ENCODE measurements at places on chromosomes 11 and 22.

DNA sequence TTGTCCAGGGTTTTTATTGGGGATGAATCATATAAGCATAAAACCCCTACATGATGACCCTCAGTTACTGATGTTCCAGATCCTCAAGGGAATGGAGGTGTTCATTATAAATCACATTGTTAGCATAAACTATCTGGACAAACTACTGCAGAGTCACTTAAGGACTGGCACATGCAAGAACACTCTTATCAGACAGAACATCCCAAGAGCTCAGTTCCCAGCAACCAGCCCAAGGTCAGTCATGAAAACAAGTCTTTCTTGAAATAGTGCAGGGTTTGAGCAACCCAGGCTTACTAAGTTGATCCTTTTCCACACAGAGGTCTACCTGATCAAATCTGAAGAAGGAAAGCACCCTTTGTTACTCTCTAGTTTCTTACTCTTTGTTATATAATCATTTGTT lies 13.5 kb upstream of the PTS start:
- no peaks in the 10 kb centered on the region for H3K36me3 ChIP-seq
- peaks cover 5% of the 10 kb centered on the region for H3K4me1 ChIP-seq
- H3K27ac ChIP-seq = no peak overlapping the region

DNA sequence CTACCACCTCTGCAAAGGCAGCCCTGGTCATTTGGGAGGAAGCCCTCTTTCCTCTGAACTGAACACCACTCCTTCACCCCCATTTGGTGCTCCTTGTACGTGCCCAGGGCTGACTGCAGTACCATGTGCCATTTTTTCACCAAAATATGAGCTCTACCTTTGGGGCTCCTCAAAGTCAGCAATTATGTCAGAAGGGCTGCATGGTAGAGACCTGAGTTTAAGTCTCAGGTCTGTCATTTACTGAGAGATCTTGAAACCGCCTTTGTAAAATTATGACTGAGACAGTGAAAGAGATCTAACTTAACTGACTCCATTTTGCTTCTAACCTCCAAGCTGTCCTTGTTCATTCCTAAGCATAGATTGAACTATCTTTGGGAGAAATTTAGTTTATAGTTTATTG lies 58.0 kb downstream of the THAP12 start:
- H3K36me3 ChIP-seq = no peaks in the 10 kb centered on the region
- DNase-seq = no peak
- H3K4me1 ChIP-seq = peaks cover 2% of the 10 kb centered on the region
- H3K27me3 ChIP-seq = peaks cover 33% of the 10 kb centered on the region

GRCh38 chr22:37394341-37394740 lies 32.9 kb downstream of the ELFN2 start:
- H3K36me3 ChIP-seq = no peaks in the 10 kb centered on the region
- DNase-seq = no peak
- peaks cover 6% of the 10 kb centered on the region for H3K27me3 ChIP-seq

DNA sequence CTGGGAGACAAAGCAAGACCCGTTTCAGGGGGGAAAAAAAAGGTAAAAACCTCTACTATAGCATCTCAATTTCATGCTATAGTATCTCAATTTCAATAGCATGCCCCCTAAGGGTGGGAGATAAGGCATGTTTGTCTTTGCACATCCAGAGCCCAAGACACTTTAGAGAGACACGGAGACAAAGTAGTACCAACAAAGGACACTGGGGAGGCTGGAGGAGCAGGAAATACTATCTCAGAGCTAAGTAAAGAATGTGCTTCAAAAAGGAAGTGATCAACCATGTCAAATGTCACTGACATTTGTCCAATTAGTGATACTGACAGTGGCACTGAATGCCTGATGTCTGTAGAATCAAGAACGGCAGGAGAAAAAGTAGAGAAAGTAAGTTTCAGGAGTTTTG lies 68.6 kb downstream of the RRAS2 start:
- H3K4me3 ChIP-seq = no peak overlapping the region
- H3K36me3 ChIP-seq = peaks cover 30% of the 10 kb centered on the region
- DNase-seq = no peak
- H3K4me1 ChIP-seq = peaks cover 3% of the 10 kb centered on the region

DNA sequence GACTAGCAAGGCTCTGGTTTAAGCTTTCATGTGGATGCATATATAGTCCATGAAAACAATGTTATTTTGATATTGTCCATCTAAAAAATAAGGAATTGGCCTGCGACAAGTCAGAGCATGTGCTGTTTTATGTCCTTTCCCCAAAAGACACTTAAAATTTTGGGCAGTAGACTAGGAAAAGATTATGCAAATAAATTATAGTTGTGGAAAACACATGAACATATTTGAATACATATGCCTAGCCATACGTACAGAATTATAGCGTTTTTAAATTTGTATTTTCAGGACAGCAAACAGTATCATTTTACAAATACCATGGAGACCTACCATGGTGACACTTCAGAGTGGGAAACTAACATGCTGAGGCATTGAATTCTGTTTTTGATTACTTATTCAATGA lies 113.8 kb upstream of the SLC5A12 start:
- DNase-seq = no peak
- H3K4me1 ChIP-seq = no peaks in the 10 kb centered on the region
- H3K27ac ChIP-seq = no peak overlapping the region
- no peak overlapping the region for H3K4me3 ChIP-seq
- no peaks in the 10 kb centered on the region for H3K27me3 ChIP-seq
- no peaks in the 10 kb centered on the region for H3K36me3 ChIP-seq

DNA sequence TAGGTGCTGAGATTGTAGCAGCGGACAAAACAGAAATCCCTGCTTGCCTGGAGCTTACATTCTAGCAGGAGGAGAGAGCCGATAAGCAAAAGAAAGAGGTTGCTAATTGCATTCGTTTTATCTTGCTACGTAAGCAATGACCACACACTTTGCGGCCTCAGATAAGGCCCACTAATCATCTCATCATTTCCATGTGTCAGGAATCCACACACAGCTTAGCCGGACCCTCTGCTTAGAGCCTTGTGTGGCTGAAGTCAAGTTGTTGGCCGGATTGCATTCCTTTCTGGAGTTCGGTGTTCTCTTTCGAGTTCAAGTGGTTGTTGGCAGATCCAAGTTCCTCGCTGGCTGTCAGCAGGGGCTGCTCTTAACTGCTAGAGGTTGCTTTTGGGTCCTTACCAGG lies 101.6 kb downstream of the CHST1 start:
- no peak overlapping the region for H3K4me3 ChIP-seq
- H3K36me3 ChIP-seq = no peaks in the 10 kb centered on the region
- H3K4me1 ChIP-seq = no peaks in the 10 kb centered on the region
- H3K27me3 ChIP-seq = peaks cover 5% of the 10 kb centered on the region
- DNase-seq = no peak

GRCh38 chr22:24418786-24419474 lies 8.5 kb upstream of the ADORA2A start:
- no peaks in the 10 kb centered on the region for H3K27me3 ChIP-seq
- H3K27ac ChIP-seq = no peak overlapping the region
- no peak overlapping the region for H3K4me3 ChIP-seq
- DNase-seq = no peak
- peaks cover 2% of the 10 kb centered on the region for H3K36me3 ChIP-seq

- DNase-seq = no peak
- H3K4me3 ChIP-seq = no peak overlapping the region
- H3K4me1 ChIP-seq = peaks cover 25% of the 10 kb centered on the region
- peak overlapping the region; percentile 59 for H3K27ac ChIP-seq
- peaks cover 2% of the 10 kb centered on the region for H3K36me3 ChIP-seq
Observed at GRCh38 chr11:12164061-12165014, 53.9 kb downstream of the MICAL2 start.

DNA sequence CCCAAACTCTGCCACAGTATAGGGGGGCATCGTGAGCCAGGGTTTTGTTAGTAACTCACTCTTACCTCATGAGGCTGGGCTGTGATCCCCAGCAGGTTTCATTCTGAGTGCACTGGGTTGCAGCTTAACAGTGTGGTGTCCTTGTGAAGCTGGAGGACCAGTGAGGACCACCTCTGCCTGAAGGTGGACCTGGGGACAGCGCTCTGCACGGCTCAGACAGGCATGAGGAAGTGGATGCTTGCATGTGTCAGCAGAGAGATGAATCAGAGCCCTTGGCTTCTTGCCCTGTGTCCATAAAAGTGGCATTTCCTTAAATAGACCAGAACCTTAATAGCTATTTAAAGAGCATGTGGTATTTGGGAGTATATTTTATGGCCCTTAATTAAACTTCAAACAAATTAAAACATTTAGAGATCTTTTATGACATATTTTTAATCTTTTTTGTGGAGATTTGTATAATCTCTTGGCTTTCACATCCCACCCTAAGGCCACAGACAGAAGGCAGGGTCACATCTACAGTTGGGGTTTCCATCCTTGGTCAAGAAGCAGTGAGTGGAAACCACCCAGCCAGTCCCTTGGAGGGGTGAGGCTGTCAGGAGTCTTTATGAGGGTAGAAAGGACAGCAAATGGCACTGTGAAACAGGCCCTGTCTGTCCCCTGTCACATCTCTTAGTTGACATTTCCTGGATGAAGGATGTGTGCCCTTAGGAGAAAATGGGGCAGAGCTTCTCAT lies 24.8 kb upstream of the ADORA2A start:
- H3K27ac ChIP-seq = peak overlapping the region; percentile 46
- H3K4me1 ChIP-seq = peaks cover 48% of the 10 kb centered on the region
- peaks cover 15% of the 10 kb centered on the region for H3K36me3 ChIP-seq
- no peak for DNase-seq

GRCh38 chr11:4884361-4884760 lies 2.7 kb downstream of the OR51T1 start:
- no peak for DNase-seq
- H3K4me1 ChIP-seq = no peaks in the 10 kb centered on the region
- no peaks in the 10 kb centered on the region for H3K36me3 ChIP-seq
- no peak overlapping the region for H3K27ac ChIP-seq
- no peaks in the 10 kb centered on the region for H3K27me3 ChIP-seq

- no peak overlapping the region for H3K4me3 ChIP-seq
- no peaks in the 10 kb centered on the region for H3K27me3 ChIP-seq
- H3K27ac ChIP-seq = no peak overlapping the region
- H3K36me3 ChIP-seq = peaks cover 14% of the 10 kb centered on the region
Observed at GRCh38 chr11:43690929-43691725, 10.6 kb downstream of the HSD17B12 start.

GRCh38 chr11:33987975-33988580 lies 63.5 kb upstream of the CAPRIN1 start:
- H3K27me3 ChIP-seq = peaks cover 4% of the 10 kb centered on the region
- DNase-seq = peak; percentile 87
- peaks cover 5% of the 10 kb centered on the region for H3K4me1 ChIP-seq
- no peaks in the 10 kb centered on the region for H3K36me3 ChIP-seq
- no peak overlapping the region for H3K4me3 ChIP-seq
- H3K27ac ChIP-seq = no peak overlapping the region

DNA sequence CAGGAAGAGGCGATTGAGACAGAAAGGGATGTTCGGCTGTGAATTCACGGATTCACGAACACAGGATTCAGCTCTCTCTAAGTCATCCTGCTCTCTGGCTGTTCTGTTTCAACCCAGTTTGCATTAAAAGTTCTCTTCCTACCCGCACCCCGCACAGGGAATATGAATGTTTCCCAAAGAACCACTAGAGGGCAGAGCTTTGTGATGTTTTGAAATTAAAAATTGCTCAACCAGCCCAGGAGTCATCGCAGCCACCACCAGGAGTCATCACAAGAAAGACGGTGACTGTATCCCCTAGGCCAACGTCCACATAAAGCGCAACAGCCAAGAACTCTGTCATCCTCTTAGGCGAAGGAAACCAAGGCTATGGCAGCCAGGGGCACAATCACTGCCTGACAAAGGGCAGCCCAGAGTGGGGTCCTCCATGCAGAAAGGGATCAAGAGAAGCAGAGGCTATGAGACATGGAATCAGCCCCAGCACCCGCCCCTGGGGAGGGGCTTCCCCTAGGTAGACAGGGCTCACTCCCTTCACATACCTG lies 122.4 kb downstream of the WT1 start:
- no peaks in the 10 kb centered on the region for H3K36me3 ChIP-seq
- H3K4me3 ChIP-seq = no peak overlapping the region
- no peak overlapping the region for H3K27ac ChIP-seq
- H3K4me1 ChIP-seq = peaks cover 4% of the 10 kb centered on the region

GRCh38 chr22:31295360-31295759 lies 3.1 kb upstream of the PIK3IP1 start:
- no peaks in the 10 kb centered on the region for H3K27me3 ChIP-seq
- peaks cover 6% of the 10 kb centered on the region for H3K36me3 ChIP-seq
- peaks cover 55% of the 10 kb centered on the region for H3K4me1 ChIP-seq
- no peak for DNase-seq
- H3K27ac ChIP-seq = peak overlapping the region; percentile 76

- H3K27me3 ChIP-seq = peaks cover 73% of the 10 kb centered on the region
- H3K27ac ChIP-seq = no peak overlapping the region
- no peaks in the 10 kb centered on the region for H3K36me3 ChIP-seq
- peaks cover 13% of the 10 kb centered on the region for H3K4me1 ChIP-seq
- H3K4me3 ChIP-seq = peak overlapping the region; percentile 34
Observed at GRCh38 chr11:8267831-8268529, 4.3 kb upstream of the LMO1 start.

DNA sequence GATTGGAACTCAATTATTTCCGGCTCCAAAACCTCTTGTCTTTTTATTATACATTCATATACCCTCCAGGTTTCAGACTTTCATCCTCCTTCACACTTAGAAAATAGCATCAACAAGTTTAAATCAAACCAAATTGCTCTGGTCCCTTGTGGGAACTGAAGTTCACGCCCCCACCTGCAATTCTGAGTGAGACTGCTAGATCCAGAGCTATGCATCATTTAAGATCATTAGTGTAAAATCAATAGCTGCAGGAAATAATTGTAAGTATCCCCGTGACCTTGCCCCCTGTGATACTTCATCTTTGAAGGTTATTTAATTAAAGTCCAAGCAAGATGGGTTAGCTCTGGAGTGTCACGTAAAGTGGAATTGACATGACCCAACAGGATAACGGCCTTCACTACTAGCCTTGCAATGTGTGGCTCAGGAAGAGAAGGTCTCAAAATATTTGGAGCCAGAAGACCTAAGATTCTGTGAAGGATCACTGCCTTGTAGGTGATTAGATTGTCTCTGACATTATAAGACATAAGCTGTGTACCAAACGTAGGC lies 742.2 kb upstream of the LRRC4C start:
- no peak for DNase-seq
- H3K4me1 ChIP-seq = no peaks in the 10 kb centered on the region
- no peaks in the 10 kb centered on the region for H3K27me3 ChIP-seq
- no peak overlapping the region for H3K27ac ChIP-seq

- H3K27ac ChIP-seq = no peak overlapping the region
- H3K27me3 ChIP-seq = no peaks in the 10 kb centered on the region
- H3K36me3 ChIP-seq = no peaks in the 10 kb centered on the region
- no peaks in the 10 kb centered on the region for H3K4me1 ChIP-seq
Observed at GRCh38 chr11:84950569-84951270, 676.4 kb downstream of the DLG2 start.

- DNase-seq = no peak
- no peak overlapping the region for H3K27ac ChIP-seq
- no peaks in the 10 kb centered on the region for H3K36me3 ChIP-seq
- peaks cover 10% of the 10 kb centered on the region for H3K27me3 ChIP-seq
- H3K4me3 ChIP-seq = no peak overlapping the region
Observed at GRCh38 chr11:69940246-69940610, 121.0 kb upstream of the FGF3 start.
